ENCODE measurements at places on chromosomes 6 and 20. TPM values are rescaled to one million over a fixed set of nuclear protein-coding genes. Genes with fewer than 3 reads are reported as not detected.

The NKX2-4 gene
- total RNA-seq, result not detected

The KIF6 gene
- total RNA-seq, result 0.31 TPM

The GTSF1L gene
- total RNA-seq, result not detected

The KHDC1 gene
- total RNA-seq, result 2.1 TPM

The TRIM38 gene
- total RNA-seq, result 5.3 TPM

The HLA-DPA1 gene
- 54.1 TPM for total RNA-seq

The ADISSP gene
- total RNA-seq, result 17.2 TPM

The GSTA3 gene
- not detected for total RNA-seq

The NR2E1 gene
- not detected for total RNA-seq

The SRSF12 gene
- total RNA-seq, result 0.65 TPM

The NTSR1 gene
- total RNA-seq, result not detected

The AIF1 gene
- total RNA-seq, result 37.4 TPM

The TLDC2 gene
- not detected for total RNA-seq

The MED20 gene
- total RNA-seq, result 14.8 TPM

The BPI gene
- total RNA-seq, result not detected

The BPIFB6 gene
- total RNA-seq, result not detected

The PAX1 gene
- not detected for total RNA-seq

The TUBB2B gene
- 3.9 TPM for total RNA-seq

The SGK2 gene
- total RNA-seq, result 10.9 TPM

The UFL1 gene
- total RNA-seq, result 22.2 TPM

The CYP21A2 gene
- total RNA-seq, result 10.3 TPM

The OXT gene
- 0.65 TPM for total RNA-seq

The CCDC170 gene
- total RNA-seq, result 0.85 TPM

The C2 gene
- 12.3 TPM for total RNA-seq

The CLDN20 gene
- total RNA-seq, result not detected

The RGS17 gene
- 0.18 TPM for total RNA-seq

The PRDM13 gene
- total RNA-seq, result not detected

The TRIM15 gene
- total RNA-seq, result not detected

The WASF1 gene
- 3.2 TPM for total RNA-seq

Measured in left cardiac atrium (tissue), 4 donors.